Endodermal cell (in vitro differentiated cells): ENCODE measurements at places on chromosomes 13 and 19. TPM values are rescaled to one million over a fixed set of nuclear protein-coding genes. Genes with fewer than 3 reads are reported as not detected.

Gene CGB5
- total RNA-seq: 0.44 and 0.70 TPM in 2 replicates

GRCh38 chr13:114043421-114044053, 69.7 kb upstream of the C13orf46 start:
- peak; percentile 89 for DNase-seq

DNA sequence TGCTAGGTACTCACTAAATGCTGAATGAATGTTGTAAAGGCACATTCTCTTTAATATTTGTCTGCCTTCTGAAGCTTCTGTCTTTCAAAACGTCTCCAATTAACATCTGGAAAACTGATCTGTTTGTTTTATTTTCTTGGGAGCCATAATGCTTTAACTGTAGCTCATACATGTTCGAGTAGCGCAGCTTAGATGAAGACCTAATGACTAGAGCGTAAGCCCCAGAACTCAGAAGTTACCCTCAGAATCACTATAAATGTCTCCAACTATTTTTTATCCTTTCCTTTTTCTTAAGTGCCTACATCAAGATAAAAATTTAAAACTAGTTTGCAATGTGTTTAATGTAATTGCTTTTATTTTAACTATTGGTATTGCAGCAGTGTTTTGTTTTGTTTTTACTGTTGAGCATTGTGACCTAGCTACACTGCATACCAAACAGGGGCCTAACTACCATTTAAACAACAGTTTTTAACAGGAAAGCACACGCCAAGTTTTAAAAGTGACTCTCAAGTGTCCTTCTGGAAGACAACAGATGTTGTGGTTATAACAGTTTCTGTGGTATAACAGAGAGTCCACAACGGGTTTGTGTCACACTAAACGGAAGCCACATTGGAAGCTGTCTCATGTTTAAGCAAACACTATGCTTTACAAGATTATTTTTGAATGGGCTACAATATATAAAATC, 42.0 kb downstream of the MRPL57 start:
- no peak for DNase-seq

GRCh38 chr19:13037731-13038130, 42.5 kb downstream of the NFIX start:
- no peak for DNase-seq

GRCh38 chr13:41568143-41568971, 111.0 kb downstream of the RGCC start:
- DNase-seq: no peak

- DNase-seq: no peak
Observed at GRCh38 chr13:64234255-64234654, 2818.6 kb upstream of the PCDH20 start.

DNA sequence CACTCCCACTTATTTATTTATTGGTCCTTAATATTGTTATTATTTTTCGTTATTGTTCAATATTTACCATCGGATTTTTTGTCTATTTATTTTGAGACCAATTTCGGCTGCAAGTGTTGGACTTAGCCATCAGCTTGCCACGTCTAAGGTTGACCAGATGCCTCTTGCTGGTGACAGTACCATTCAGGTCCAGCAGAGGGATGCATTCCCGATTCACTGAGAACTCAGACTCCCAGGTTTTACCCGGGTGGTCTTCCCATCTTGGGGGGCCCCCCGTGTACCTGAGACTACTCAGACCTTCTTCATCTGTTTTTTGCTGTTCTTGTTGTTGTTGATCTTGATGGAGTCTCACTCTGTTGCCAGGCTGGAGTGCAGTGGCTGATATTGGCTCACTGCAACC, 1435.2 kb downstream of the UQCRFS1 start:
- DNase-seq: peak; percentile 71

DNA sequence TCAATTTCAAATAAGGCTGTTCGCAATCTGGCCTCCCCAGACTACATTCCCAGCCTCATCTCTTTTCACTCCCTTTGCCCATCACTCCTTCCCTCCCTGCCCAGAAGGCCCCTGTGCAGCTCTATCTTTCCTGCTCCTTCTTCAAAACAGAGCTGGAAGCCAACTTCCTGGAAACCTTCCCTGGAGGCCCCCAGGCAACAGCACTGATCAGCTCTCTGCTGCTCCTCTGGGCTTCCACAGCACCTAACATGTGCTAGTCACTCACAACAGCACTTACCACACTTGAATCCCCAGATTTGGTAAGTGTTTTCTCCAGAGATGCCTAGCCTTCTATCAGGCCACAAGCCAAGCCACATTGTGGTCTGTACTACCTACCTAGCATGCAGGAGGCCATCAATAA, 9.5 kb downstream of the SMAD9 start:
- no peak for DNase-seq

Gene CACNG6
- 0.47 and 0.92 TPM in 2 replicates for total RNA-seq

Gene CSNK1G2
- total RNA-seq: 105 and 111 TPM in 2 replicates

Gene TFPT
- 15.5 to 21.6 TPM (median 16.1 TPM) in 3 replicates for total RNA-seq

DNA sequence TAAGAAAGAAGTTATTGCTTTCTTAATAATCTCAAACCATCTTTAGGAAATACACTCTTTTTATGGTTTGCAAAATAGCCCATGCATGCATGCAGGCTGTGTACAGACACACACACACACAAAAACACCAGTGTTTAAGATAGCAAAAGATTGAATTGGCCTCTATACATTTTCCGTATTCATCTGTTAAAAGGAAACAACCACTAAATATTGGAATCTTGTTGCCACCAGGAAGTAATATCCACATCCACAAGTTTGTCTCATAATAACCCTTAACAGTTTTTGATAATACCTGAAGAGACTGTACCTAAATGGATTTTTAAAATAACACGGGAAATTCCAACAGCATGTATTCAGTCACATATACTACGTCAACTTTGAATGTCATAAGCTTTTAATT, 7.3 kb upstream of the MAB21L1 start:
- DNase-seq: no peak

Gene NCR1
- total RNA-seq: 32.8 and 34.5 TPM in 2 replicates

DNA sequence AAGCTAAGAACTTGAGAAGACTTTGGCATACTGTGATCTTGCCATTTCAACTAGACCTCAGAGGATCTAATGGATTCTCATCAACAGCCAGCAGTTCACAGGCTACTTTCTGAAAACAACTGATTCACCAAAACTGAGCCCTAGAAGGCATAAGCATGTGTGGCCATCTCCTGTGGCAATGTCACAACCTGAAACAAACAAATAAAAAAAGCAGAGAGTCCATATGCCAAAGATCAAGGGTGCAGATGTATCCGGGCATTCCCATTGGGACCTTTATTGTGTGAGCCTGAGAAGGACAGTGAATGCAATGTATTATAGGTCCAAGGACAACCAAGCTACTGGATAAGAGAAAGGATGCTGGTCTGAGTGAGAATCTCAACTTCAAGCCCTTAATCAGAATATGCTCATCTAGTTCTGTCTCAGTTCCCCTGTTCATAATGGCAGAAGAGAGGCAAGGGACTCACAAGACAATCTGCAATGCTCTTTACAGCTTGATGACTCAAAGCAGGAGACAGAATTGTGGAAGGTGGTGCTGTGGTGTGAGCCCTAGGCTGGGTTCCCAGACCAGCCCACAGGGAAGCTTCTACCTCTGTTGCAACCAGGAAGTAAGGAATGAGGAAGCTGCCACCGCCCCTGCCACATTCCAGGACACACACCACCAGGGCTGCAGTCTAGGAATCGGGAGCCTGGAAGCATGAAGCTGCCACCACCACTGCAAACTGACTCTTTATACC, 133.7 kb downstream of the RAP2A start:
- DNase-seq: peak; percentile 75

Gene PINLYP
- 7.7 to 10.3 TPM (median 8.9 TPM) in 3 replicates for total RNA-seq

Gene UHRF1
- 10.1 to 57.2 TPM (median 54.6 TPM) in 3 replicates for total RNA-seq

DNA sequence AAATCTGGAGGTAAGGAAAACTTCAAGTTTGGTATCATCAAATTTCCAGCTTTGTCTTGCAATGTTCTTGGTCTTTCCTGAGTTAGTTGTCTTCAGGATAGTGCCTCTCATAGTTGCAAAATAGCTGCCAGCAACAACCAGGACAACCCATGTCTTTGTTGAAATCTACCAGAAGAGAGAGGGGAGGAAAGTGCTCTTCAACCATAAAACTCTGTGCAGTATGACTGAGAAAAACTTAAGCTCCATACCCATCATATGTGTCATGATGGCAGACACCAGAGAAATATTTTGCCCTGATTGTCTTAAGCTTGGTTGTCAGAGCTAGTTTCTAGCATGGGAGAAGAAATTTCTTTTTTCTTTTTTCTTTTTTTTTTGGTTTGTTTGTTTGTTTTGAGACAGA, 103.3 kb downstream of the SPRY2 start:
- DNase-seq: no peak

- no peak for DNase-seq
Observed at GRCh38 chr19:55626350-55626749, 2.0 kb upstream of the ZNF784 start.

Gene PTH2
- not detected in 2 replicates for total RNA-seq

DNA sequence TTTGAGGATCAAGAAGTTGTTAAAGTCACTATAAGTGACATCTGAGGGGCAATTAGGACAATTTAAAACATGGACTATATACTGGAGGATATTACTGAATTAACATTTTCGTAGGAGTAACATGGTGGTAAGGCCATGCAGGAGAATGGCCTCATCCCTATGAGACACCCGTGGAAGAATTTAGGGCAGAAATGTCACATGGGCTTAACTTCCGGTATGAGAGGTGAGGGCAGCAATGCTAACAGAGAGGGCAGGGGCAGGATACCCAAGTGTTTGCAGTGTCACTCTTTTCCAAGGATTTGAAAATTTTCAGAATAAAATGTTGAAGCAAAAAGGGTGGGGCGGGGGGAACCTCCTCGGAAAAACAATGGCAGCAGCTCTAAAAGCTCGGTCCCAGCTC, 23.6 kb downstream of the RANBP3 start:
- no peak for DNase-seq

DNA sequence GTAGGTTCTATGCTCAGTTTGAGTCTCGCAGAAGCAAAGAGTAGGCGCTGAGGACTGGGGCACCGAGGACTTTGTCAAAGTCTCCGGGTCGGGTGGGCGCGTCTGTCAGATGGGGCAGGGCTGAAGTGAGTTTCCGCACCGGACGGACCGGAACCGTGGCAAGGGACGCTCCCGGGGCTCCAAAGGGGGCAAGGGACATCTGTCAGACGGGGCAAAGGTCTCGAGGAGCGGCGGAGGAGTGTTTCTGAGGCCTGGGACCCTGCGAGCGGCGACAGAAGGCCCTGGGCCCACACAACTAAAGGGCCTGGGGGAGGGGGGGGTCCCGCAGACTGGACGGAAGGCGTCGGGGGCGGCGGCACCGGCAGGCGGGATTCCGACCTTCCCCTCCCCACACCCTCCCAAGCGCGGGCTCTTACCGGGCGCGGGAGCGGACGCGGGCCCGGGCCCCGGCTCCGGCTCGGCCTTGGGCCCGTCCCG, 13.3 kb upstream of the AKAP8L start:
- no peak for DNase-seq

Gene PABPC3
- total RNA-seq: 0.15 to 0.33 TPM in 2 of 3 replicates, not detected in the other

DNA sequence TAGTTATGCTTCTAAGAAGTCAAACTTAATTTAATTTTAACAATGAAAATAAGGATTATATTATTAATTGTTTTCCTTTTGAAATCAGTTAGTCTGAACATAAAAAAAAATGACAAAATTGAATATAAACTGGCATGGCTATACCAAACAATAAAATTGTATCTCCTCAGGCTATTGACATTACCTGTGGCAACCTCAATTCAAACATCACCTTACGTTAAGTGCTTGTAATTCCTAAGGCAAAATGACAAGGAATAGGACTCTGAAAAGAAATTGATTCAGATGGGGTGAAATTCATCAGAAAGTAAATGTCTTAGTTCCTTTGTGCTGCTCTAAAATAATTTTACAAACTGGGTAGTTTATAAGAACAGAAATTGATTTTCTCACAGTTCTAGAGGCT, 89.5 kb downstream of the SLITRK6 start:
- no peak for DNase-seq

- DNase-seq: no peak
Observed at GRCh38 chr19:36093146-36093662, 17.7 kb upstream of the OVOL3 start.

Gene SOHLH2
- 1.6 and 2.1 TPM in 2 replicates for total RNA-seq

GRCh38 chr13:45846681-45847080, 4.9 kb downstream of the SIAH3 start:
- no peak for DNase-seq

Gene TTYH1
- 1.8 and 2.0 TPM in 2 replicates for total RNA-seq
